Activated CD8-positive, alpha-beta memory T cell treated with anti-CD3 and anti-CD28 coated beads, Interleukin-2, amount 50 U/mL, for 4 hours (primary cell): ENCODE measurements at places on chromosomes 6 and 20.

- DNase-seq: no peak
Observed at GRCh38 chr6:159203304-159204005, 34.3 kb downstream of the FNDC1 start.

DNA sequence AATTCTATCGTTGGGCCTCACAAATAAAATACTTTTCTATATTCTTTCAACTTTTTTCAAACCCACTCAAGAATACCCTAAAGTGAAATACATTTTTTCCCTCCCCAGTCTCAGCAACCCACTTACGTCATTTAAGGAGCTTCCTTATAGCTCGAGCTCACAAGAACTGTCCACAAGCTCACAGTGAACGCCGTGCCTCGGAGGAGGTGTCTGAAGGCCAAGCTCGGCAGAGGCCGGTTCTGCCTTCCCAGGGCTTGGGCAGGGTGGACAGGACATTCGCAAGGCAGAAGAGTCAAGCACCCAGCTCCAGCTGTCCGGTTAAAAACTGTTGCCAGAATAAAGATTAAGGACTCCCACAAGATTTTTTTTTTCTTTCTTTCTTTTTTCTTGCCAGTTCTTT lies 802.3 kb downstream of the QKI start:
- DNase-seq: no peak

DNA sequence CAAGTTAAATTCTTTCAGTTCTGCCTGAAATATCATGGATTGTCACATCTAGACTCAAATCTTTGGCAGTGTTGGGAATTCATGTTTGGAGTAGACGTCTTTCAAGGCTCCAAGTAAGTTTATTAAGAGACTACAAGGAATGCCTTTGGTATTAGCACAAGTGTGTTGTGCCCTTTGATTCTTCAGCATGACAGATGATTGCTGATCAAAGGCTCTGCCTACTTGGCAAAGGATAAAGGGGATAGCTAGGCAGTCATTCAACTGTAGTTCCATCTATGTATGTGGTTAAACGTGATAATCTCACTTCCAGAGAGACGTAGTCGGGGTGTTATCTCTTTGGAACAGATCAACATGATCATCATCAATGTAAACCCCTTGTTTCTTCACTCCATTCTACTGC lies 86.2 kb downstream of the SPTLC3 start:
- DNase-seq: no peak

- no peak for DNase-seq
Observed at GRCh38 chr6:100103931-100104330, 109.9 kb upstream of the MCHR2 start.
